ENCODE measurements at places on chromosomes 13 and 19. TPM values are rescaled to one million over a fixed set of nuclear protein-coding genes. Genes with fewer than 3 reads are reported as not detected.

PAF1 gene
- 36.9 TPM for total RNA-seq

HS6ST3 gene
- total RNA-seq = 4.2 TPM

PPM1N gene
- 0.48 TPM for total RNA-seq

SPRED3 gene
- total RNA-seq = 5.5 TPM

CCDC70 gene
- not detected for total RNA-seq

TEX101 gene
- not detected for total RNA-seq

KLF1 gene
- not detected for total RNA-seq

SLC25A30 gene
- 5.5 TPM for total RNA-seq

CHMP2A gene
- 86.5 TPM for total RNA-seq

TMEM221 gene
- 0.87 TPM for total RNA-seq

P2RY11 gene
- 22.7 TPM for total RNA-seq

PBX4 gene
- 2.1 TPM for total RNA-seq

LYPD5 gene
- 0.85 TPM for total RNA-seq

DNA sequence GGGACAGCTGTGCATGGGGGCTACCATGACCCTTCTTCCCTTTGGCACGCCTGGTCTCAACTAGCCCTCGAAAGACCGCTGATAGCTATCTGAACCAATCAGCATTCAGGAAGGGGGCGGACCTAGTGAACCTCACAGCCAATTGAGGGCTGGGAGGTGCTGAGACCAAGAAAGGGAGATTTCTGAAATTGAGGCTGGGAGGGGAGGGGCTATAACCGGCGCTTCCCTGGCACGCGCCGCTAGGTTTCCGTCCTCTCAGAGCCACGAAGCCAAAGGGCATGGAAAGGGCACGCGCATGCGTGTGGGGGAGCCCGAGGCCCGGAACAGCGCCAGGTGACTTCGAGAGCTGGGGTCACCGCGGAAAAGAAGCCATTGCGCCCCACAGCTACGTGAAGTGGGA lies 4.2 kb upstream of the PAFAH1B3 start:
- peaks cover 12% of the 10 kb centered on the region for H3K4me1 ChIP-seq
- no peak overlapping the region for H3K27ac ChIP-seq
- DNase-seq = no peak

DNA sequence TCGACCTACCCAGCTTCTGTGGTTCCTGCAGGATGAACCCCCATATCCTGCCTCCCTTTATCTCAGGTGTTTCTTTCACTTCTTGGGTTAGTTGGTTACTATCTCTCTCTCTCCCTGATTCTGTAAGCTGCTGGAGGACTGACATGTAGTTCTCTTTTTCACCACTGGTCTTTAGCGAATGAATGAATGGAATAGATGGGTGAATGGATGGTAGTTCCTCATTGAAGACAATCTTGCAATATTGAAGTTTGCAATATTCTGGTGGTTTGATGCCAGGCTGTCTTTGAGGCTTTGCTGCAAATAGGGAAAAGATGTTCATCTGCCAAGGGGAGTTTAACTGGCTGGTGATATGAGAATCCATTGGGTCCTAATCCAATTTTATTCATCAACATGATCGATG lies 120.2 kb downstream of the UBL3 start:
- H3K4me3 ChIP-seq = no peak overlapping the region
- H3K27ac ChIP-seq = no peak overlapping the region
- H3K4me1 ChIP-seq = peaks cover 7% of the 10 kb centered on the region
- H3K36me3 ChIP-seq = no peaks in the 10 kb centered on the region
- peaks cover 41% of the 10 kb centered on the region for H3K27me3 ChIP-seq
- no peak for DNase-seq

GRCh38 chr13:89554801-89555200 lies 1792.7 kb upstream of the MIR17HG start:
- peak overlapping the region; percentile 25 for H3K4me3 ChIP-seq
- H3K27me3 ChIP-seq = no peaks in the 10 kb centered on the region
- no peak for DNase-seq
- H3K36me3 ChIP-seq = no peaks in the 10 kb centered on the region
- H3K4me1 ChIP-seq = peaks cover 8% of the 10 kb centered on the region

- H3K4me3 ChIP-seq = peak overlapping the region; percentile 90
- H3K4me1 ChIP-seq = no peaks in the 10 kb centered on the region
- peaks cover 3% of the 10 kb centered on the region for H3K27me3 ChIP-seq
- H3K36me3 ChIP-seq = no peaks in the 10 kb centered on the region
- no peak for DNase-seq
- H3K27ac ChIP-seq = peak overlapping the region; percentile 41
Observed at GRCh38 chr19:10544753-10545251, 1.1 kb downstream of the ATG4D start.

GRCh38 chr13:26756961-26757360 lies 3.6 kb downstream of the GPR12 start:
- no peak for DNase-seq
- H3K36me3 ChIP-seq = no peaks in the 10 kb centered on the region
- H3K4me1 ChIP-seq = peaks cover 4% of the 10 kb centered on the region

DNA sequence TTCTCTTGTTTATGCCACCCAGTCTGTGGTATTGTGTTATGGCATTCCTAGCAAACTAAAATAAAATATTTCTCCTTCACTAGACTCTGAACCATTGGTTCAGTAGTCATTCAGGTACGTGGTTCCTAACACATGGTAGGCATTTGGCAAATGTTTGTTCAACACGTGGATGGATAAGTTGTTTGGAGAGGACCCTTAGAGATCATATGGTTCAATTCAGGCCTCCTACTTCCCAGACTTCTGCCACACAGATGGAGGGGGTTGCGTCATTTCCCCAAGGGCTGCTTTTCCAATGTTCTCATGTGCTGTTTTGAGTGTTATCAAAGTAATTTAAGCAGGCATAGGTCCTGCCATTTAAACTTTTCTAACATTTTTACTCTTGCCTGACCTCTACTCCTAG lies 6.7 kb downstream of the CXCL17 start:
- no peak overlapping the region for H3K4me3 ChIP-seq
- no peaks in the 10 kb centered on the region for H3K36me3 ChIP-seq
- peaks cover 28% of the 10 kb centered on the region for H3K4me1 ChIP-seq
- H3K27me3 ChIP-seq = no peaks in the 10 kb centered on the region
- H3K27ac ChIP-seq = peak overlapping the region; percentile 17

GRCh38 chr13:50589139-50589538 lies 254.4 kb downstream of the DLEU7 start:
- H3K27ac ChIP-seq = no peak overlapping the region
- H3K4me3 ChIP-seq = no peak overlapping the region
- H3K4me1 ChIP-seq = peaks cover 36% of the 10 kb centered on the region
- H3K36me3 ChIP-seq = no peaks in the 10 kb centered on the region
- H3K27me3 ChIP-seq = no peaks in the 10 kb centered on the region

GRCh38 chr19:11887234-11887610 lies 360 bp upstream of the ZNF69 start:
- no peaks in the 10 kb centered on the region for H3K27me3 ChIP-seq
- H3K4me1 ChIP-seq = peaks cover 34% of the 10 kb centered on the region
- H3K27ac ChIP-seq = peak overlapping the region; percentile 98
- peak overlapping the region; percentile 95 for H3K4me3 ChIP-seq

- H3K36me3 ChIP-seq = no peaks in the 10 kb centered on the region
- no peak overlapping the region for H3K4me3 ChIP-seq
- H3K27me3 ChIP-seq = no peaks in the 10 kb centered on the region
- no peak overlapping the region for H3K27ac ChIP-seq
- H3K4me1 ChIP-seq = peaks cover 11% of the 10 kb centered on the region
- DNase-seq = no peak
Observed at GRCh38 chr13:80065996-80066395, 274.9 kb downstream of the SPRY2 start.

- H3K36me3 ChIP-seq = peaks cover 42% of the 10 kb centered on the region
- peak overlapping the region; percentile 91 for H3K27ac ChIP-seq
- H3K4me1 ChIP-seq = peaks cover 14% of the 10 kb centered on the region
- peaks cover 13% of the 10 kb centered on the region for H3K27me3 ChIP-seq
- peak overlapping the region; percentile 98 for H3K4me3 ChIP-seq
Observed at GRCh38 chr19:44024900-44025216, 321 bp upstream of the ZNF222 start.

GRCh38 chr13:39370554-39370953 lies 232.4 kb downstream of the LHFPL6 start:
- H3K27me3 ChIP-seq = peaks cover 3% of the 10 kb centered on the region
- H3K27ac ChIP-seq = no peak overlapping the region

DNA sequence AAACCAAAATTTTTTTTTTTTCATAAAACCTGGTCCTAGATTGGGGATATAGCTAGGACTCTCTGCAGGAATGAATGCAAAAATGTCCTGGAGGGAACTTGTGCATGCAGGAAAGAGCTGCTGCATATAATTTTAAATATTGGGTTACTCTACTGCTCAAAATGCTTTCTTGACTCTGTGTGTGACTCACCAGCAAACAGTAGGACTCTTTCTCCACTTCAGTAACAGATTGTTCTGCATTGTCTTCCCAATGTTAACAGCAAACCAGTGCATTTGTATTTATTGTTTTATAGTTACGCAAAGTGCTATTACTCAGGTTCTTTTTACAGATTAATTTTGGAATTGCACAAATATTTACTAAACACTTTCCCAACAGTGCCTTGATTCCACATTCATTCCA lies 163.7 kb upstream of the KL start:
- no peak for DNase-seq
- H3K27ac ChIP-seq = no peak overlapping the region
- peaks cover 8% of the 10 kb centered on the region for H3K27me3 ChIP-seq

DNA sequence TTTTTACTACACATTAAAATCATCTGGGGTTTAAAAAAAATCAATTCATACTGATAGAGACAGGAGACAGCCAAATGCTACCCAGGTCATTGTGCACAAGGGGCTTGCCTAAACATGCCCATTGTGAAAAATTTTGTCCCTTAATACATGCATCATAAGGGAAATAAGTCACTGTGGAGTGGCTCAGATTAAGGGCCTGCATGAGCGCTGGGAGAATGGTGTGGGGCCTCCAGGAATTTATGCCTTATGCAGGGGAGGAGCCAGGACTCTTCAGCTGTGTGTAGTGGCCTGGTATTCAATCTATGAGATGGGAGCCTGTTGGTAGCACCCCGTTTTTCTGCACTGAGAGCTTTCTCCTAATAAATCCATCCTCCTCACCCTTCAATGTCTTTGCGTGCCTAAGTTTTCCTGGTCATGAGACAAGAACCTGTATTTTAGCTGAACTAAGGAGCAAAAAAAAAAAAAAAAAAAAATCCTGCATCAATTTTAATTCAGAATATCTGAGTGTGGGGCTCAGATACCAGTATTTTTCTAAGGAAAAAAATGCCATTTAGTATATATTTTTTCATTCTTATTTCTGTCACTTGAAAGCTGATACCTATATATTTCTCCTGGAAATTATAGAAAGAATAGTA lies 997.6 kb upstream of the ATXN8OS start:
- DNase-seq = no peak
- no peaks in the 10 kb centered on the region for H3K27me3 ChIP-seq
- no peak overlapping the region for H3K4me3 ChIP-seq
- no peaks in the 10 kb centered on the region for H3K36me3 ChIP-seq
- peak overlapping the region; percentile 24 for H3K27ac ChIP-seq

DNA sequence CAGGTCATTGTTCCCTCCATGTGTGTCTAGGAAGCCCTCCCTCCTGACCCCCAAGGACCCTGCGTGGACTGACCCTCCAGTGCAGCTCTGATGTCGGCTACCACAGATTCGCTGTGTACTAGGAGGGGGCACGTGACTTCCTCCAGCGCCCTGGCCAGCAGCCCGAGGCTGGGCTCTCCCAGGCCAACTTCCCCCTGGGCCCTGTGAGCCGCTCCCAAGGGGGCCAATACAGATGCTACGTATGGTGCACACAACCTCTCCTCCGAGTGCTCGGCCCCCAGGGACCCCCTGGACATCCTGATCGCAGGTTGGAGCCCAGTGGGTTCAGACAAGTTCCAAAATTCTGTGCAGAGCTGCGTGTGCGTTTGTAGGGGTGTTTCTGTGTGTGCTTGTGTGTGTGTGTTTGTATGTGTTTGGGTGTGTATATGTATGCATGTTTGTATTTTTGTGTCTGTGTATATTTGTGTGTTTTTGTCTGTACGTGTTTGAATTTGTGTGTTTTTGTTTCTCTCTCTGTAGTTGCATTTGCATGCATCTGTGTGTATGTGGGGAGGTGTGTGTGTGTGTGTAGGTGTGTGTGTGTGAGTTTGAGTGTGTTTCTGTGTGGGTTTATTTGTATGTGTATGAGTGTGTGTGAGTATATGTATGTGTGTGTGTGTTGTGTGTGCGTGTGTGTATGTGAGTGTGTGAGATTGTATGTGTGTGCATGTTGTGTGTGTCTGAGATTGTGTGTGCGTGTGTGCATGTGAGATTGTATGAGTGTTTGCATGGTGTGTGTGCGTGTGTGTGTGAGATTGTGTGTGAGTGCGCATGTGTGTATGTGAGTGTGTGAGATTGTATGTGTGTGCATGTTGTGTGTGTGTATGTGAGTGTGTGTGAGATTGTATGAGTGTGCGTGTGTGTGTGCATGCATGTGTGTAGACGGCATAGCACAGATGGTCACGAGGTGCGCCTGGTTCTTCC lies 21.4 kb upstream of the LILRA2 start:
- H3K36me3 ChIP-seq = no peaks in the 10 kb centered on the region
- H3K4me3 ChIP-seq = no peak overlapping the region
- no peak overlapping the region for H3K27ac ChIP-seq
- no peak for DNase-seq
- H3K4me1 ChIP-seq = no peaks in the 10 kb centered on the region

DNA sequence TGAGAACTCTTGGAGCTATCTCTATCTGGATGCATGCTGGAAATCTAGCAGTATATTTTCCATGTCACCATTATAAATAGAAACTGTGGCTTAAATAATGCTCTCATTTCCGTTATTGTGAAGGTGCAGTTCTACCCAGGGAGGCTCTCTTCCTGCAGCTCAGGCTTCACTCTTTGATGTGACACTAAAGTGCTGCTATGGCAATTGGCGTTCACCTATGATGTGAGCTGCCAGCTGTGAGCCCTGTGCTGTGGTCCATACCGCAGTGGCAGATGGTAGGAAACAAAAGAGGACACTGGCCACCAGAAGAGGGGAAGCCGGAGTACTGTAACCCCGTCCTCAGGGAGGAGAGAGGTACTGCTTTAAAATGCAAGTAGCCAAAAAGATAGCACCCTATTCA lies 40.6 kb upstream of the ZNF681 start:
- H3K27me3 ChIP-seq = no peaks in the 10 kb centered on the region
- H3K4me1 ChIP-seq = no peaks in the 10 kb centered on the region
- H3K4me3 ChIP-seq = no peak overlapping the region
- peaks cover 36% of the 10 kb centered on the region for H3K36me3 ChIP-seq

- DNase-seq = no peak
- no peaks in the 10 kb centered on the region for H3K4me1 ChIP-seq
- peaks cover 25% of the 10 kb centered on the region for H3K36me3 ChIP-seq
- H3K27ac ChIP-seq = no peak overlapping the region
Observed at GRCh38 chr13:72850959-72851677, 69.2 kb downstream of the PIBF1 start.

DNA sequence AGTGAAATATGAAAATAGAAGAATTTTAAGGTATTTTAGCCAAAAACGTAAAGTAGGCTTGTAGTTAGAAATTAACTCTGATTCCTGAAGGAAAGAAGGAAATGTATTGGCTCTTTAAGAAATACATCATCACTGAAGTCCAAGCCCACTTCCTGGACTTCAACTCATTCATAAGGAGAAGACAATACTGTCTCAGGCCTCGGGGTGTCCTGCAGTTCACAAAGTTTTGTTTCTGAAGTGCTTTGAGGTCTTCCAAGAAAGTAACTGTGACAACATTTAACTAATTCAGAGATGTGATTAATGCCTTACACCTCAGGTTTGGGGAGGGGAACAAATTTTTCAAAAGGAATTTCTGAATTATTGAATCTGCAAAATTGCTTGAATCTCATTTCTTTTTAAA lies 65.8 kb upstream of the STARD13 start:
- no peak for DNase-seq
- H3K27me3 ChIP-seq = peaks cover 51% of the 10 kb centered on the region
- no peaks in the 10 kb centered on the region for H3K4me1 ChIP-seq
- no peak overlapping the region for H3K27ac ChIP-seq
- H3K4me3 ChIP-seq = peak overlapping the region; percentile 86
- H3K36me3 ChIP-seq = no peaks in the 10 kb centered on the region

GRCh38 chr13:42223681-42224080 lies 48.3 kb upstream of the AKAP11 start:
- no peak for DNase-seq
- H3K4me3 ChIP-seq = no peak overlapping the region
- no peak overlapping the region for H3K27ac ChIP-seq
- no peaks in the 10 kb centered on the region for H3K4me1 ChIP-seq
